ENCODE measurements at places on chromosomes 6 and 20.
A peak's percentile ranks its signal among the peaks of the same experiment; 100 is the strongest.

GRCh38 chr6:137951064-137951597 lies 84.1 kb downstream of the TNFAIP3 start:
- no peak for DNase-seq

GRCh38 chr20:16761305-16761829 lies 13.2 kb downstream of the OTOR start:
- peak; percentile 12 for DNase-seq

GRCh38 chr6:5778317-5778857 lies 228.3 kb downstream of the NRN1 start:
- DNase-seq: no peak

- no peak for DNase-seq
Measured at GRCh38 chr6:164152611-164153010, 738.1 kb downstream of the QKI start.

- peak; percentile 43 for DNase-seq
Measured at GRCh38 chr20:58921564-58921963, 59.5 kb upstream of the NELFCD start.

- DNase-seq: no peak
Measured at GRCh38 chr20:35237486-35237885, 11.0 kb downstream of the MMP24 start.

DNA sequence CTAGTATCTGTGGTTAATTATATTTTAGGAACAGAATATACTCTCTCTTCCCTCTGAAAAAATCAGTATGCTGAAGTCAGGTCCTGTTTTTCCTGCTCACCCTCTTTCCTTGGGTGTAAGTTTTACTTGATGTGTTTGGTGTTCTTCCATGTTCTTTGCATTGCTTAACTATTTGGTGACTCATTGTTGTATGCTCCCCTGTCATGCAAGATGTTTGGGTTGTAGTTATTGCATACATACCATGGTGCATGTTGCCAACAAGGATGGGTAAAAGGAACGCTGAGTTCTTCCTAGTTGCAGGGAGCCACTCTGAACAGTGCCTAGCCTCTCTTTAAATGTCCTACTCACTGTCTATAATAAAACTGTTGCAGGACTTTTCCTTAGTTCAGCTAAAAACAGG lies 207.9 kb upstream of the LAMP5 start:
- no peak for DNase-seq

- no peak for DNase-seq
Measured at GRCh38 chr6:53128842-53129241, 19.8 kb downstream of the GCM1 start.
